Activated CD4-positive, alpha-beta T cell treated with anti-CD3 and anti-CD28 coated beads for 24 hours (primary cell): ENCODE measurements at places on chromosomes 1 and 21.

DNA sequence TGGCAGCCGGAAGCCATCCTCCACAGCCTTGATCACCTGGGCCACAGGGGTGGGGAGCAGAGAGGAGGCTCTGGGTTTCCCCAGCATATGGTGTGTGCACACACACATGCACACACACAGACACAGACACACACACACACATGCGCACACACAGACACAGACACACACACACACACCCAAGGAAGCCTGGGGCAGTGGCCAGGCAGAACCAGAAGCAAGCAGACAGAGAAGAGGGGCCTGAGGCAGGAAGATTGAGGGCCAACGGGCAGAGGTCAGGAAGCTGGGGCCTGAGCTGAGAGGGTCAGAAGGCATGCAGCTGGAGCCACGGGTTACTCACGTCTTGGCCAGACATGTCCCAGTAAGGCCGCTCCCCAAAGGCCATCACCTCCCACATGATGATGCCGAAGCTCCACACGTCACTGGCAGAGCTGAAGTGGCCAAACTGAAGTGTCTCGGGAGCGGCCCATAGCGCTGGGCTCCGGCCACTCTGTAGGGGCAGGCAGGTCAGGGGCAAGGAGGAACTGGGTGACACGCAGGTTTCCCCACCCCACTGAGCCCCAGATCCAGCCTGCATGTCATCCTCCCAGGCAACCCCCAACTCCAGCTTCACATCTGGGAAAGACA is 27.4 kb downstream of the CDCA8 start:
- no peak for DNase-seq

DNA sequence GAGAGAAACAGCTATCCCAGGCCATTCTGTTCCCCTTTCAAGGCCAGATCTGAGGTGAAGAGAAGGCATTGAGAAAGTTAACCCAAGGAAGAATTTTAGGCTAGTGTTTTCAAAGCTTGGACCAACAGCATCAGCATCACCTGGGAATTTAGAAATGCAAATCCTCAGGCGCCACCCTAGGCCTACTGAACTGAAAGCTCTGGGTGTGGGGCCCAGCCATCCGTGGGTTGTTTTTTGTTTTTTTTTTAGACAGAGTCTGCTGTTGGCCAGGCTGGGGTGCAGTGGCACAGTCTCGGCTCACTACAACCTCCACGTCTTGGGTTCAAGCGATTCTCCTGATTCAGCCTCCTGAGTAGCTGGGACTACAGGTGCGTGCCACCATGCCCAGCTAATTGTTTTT is 98.6 kb downstream of the RNF220 start:
- no peak for DNase-seq

- no peak for DNase-seq
Measured at GRCh38 chr1:10516925-10517676, 42.4 kb downstream of the PEX14 start.

- no peak for DNase-seq
Measured at GRCh38 chr1:204599596-204599995, 83.4 kb downstream of the MDM4 start.

DNA sequence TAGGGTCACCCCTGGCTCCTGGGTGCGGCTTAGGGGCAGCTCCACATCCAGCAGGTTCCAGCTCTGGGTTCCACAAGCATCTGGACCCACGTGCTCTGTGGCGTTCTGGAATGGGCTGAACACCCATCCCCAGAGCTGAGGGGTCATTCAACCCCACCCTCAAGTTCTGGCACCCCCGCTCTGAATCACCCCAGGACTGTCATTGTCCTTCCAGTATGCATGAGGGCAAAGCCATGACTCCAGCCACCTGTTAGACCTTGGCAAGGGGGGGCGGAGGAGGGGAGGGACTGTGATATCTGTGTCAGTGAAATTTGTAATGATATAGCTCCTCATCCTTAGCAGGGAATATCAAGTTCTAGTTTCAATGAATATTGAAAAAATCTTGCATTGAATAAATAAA is 12.3 kb downstream of the INSRR start:
- DNase-seq, result no peak

DNA sequence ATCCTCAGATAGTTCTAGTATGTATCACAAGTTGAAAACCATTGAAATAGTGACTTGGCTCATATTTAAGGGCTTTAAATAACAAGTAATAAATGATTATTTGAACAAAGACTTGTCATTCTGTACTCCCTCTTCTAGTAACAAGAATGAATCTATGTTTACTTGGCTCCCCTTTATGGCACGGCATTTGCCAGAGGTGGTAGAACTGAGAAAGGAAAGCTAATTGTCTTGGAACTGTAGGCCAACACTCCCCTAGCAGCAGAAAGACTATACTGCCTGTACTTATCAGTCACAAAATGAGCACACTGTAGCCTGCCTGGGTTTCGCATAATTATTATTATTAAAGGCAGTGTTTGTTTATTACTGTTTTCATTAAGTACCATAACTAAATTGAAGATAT is 29.6 kb upstream of the SMYD2 start:
- no peak for DNase-seq

DNA sequence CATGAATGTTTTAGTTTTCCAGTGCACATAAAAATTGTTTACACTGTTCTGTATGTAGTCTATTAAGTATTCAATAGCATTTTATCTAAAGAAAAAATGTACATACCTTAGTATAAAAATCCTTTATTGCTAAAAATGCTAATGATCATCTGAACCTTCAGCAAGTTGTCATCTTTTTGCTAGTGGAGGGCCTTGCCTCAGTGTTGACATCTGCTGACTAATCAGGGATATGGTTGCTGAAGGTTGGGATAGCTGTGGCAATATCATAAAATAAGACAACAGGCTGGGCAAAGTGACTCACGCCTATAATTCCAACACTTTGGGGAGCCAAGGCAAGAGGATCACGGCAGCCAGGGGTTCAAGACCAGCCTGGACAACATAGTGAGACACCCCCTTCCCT is 9.0 kb downstream of the DYNLT5 start:
- no peak for DNase-seq

- no peak for DNase-seq
Measured at GRCh38 chr1:176211396-176212165, 4.5 kb upstream of the COP1 start.

GRCh38 chr1:1359308-1359663 is 931 bp upstream of the MXRA8 start:
- no peak for DNase-seq

DNA sequence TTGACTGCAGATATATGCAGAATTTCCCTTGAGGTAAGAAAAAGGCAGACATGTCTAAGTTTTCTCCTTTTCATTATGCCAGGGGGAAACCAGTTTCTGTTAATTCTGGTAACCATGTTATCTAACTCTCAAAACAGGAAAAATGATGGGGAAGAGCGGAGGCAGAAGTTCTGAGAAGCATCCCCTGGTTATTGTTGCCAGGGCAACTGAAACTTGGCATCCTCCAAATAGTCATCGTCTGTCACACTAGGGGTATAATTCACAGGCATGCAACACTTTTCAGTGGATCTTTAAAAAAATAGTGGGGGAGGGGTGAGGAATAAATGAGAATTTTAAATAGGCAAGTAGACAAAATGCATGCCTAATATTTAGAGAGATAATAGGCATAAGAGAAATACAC is 715.3 kb upstream of the CXADR start:
- DNase-seq, result no peak
